ENCODE measurements at places on chromosomes 2 and 18.

DNA sequence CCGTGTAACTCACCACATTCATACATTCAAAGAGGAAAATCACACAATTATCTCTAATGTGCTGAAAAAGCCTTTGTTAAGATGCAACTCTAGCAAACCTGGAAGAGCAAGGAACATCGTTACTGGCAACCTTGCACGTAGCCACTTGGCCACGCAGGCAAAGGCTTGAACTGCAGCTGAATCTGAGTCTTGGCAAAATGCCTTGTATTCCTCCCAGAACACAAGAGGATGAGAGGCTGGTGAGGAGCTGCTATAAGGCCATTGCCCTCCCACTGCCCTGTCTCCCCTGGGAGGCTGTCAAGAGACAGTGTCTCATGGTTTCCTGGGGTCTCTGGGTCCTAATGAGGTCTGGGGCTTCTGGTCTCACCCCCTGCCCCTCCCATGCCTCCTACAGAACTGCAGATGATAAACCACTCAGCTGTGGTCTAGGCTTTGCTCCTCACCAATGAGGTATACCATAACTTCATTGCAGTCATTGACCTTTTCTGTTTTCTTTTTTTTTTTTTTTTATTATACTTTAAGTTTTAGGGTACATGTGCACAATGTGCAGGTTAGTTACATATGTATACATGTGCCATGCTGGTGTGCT is 141.4 kb downstream of the SPP2 start:
- no peak for DNase-seq

- DNase-seq, result peak; percentile 44
Observed at GRCh38 chr2:96554293-96555145, 18.0 kb downstream of the ARID5A start.

- no peak for DNase-seq
Observed at GRCh38 chr2:152367547-152368390, 32.8 kb downstream of the FMNL2 start.

- DNase-seq, result no peak
Observed at GRCh38 chr2:27798948-27799645, 27.6 kb downstream of the MRPL33 start.

DNA sequence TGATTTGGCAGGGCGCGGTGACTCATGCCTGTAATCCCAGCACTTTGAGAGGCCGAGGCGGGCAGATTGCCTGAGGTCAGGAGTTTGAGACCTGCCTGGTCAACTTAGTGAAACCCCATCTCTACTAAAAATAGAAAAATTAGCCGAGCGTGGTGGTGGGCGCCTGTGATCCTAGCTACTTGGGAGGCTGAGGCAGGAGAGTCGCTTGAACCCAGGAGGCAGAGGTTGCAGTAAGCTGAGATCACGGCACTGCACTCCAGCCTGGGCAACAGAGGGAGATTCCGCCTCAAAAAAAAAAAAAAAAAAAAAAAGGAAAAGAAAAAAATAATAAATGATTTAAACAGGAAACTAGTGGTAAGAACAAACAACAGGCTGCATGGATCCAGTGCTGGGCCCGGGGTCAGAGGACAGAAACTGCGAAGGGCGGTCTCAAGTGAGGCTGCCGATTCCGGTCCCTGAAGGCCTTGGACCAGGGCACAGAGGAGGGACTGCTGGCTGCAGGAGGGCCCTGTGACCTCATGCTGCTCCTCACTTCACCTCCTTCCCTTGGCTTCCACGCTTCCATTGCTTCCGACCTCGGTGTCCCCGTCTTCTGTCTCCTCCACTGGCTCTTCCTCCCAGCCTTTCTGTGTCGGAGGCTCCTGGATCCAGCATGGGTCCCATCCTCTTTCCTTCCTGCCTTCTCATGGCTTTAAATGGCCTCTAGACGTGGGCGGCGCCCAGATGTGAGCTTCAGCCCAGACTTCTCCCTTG is 2.1 kb upstream of the GRHL1 start:
- DNase-seq, result no peak

DNA sequence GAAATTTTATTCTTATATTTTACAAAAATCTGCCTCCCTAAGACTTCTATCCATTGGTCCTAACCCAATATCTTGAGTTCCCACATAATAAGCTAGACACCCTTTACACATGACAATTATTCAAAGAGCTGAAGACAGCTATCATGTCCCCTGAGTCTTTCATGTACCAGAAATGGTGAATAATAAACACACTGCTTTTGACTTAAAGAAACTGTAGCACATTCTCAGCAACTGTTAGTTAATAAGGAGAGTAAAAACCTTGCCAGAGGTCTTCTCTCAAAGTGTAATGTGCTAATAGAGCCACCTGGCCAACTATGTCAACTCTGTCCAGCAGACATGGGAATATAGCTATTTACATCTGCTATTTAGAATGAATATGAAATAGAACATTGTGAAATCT is 109.7 kb upstream of the ARL5A start:
- no peak for DNase-seq

- DNase-seq, result no peak
Observed at GRCh38 chr2:212052412-212053159, 486.0 kb downstream of the ERBB4 start.

GRCh38 chr18:32598144-32598543 is 127.5 kb upstream of the GAREM1 start:
- no peak for DNase-seq

DNA sequence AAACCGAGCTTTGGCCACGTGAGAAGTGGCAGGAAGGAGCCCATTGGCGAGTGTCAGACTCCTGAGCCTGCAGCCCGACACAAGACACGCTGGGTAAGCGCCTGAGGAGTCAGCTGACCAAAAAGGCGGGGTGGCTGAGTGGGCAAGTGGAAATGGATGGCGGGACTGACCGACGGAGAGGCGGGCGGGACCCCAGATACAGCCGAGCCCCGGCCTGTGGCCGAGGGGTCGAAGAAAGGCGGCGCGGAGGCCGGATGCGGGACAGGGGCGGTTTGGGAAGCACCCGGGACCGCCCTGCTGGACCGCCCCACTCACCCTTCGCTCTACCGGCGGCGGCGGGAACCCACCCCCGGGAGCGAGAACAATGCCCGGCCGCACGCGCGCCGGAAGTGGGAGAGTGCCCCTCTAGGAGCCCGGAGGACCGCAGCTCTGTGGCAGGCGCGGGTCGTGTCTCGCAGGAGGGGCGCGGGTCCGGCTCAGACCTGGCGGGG is 22.8 kb downstream of the ZSCAN30 start:
- DNase-seq, result peak; percentile 57

GRCh38 chr18:53943326-53943860 is 281.1 kb downstream of the MBD2 start:
- no peak for DNase-seq

GRCh38 chr2:164438490-164439205 is 182.6 kb downstream of the GRB14 start:
- DNase-seq, result no peak

- no peak for DNase-seq
Observed at GRCh38 chr18:35861367-35862118, 110.9 kb upstream of the RMP24 start.

GRCh38 chr2:105112345-105112744 is 74.5 kb downstream of the MRPS9 start:
- no peak for DNase-seq

- no peak for DNase-seq
Observed at GRCh38 chr18:72360634-72361033, 183.5 kb downstream of the CBLN2 start.

DNA sequence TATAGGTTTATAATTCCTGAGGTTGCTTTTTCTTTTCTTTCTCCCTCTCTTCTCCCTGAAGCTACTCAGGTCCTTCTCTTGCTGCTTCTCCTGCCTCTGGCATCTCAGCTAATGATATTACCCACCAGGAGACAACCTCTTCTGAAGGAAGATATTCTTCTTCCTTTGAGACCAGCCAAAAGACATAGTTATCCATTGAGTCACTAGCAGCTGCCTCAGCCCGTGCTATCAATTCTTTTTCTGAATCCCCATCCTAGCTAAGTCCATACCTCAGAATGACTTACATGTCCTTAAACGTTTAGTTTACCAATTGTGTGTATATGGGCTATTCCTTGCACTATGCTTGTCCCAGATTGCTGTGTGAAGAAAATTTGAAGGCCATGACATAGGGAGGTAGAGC is 25.0 kb upstream of the RNF103 start:
- DNase-seq, result no peak

- DNase-seq, result no peak
Observed at GRCh38 chr2:3302751-3303582, 74.7 kb downstream of the EIPR1 start.

GRCh38 chr18:77063260-77063659 is 69.3 kb downstream of the MBP start:
- DNase-seq, result peak; percentile 28

GRCh38 chr2:196660244-196660643 is 20.7 kb downstream of the CCDC150 start:
- DNase-seq, result no peak

- DNase-seq, result no peak
Observed at GRCh38 chr2:74721316-74721715, 67.3 kb downstream of the SEMA4F start.

- no peak for DNase-seq
Observed at GRCh38 chr2:164061129-164061746, 325.4 kb upstream of the FIGN start.
